ENCODE measurements at places on chromosomes 6 and 20. TPM values are rescaled to one million over a fixed set of nuclear protein-coding genes. Genes with fewer than 3 reads are reported as not detected.

Gene FIG4
- total RNA-seq: 4.0 TPM

Gene TNFRSF6B
- total RNA-seq: 0.37 TPM

Gene EYS
- total RNA-seq: 0.11 TPM

Gene CCM2L
- 0.45 TPM for total RNA-seq

Gene PBX2
- total RNA-seq: 15.9 TPM

Gene COL19A1
- total RNA-seq: not detected

Gene FOXC1
- 6.4 TPM for total RNA-seq

Gene PTGIS
- total RNA-seq: 0.02 TPM

Gene ME1
- 34.9 TPM for total RNA-seq

Gene FABP7
- not detected for total RNA-seq

Gene CD40
- 4.4 TPM for total RNA-seq

Gene SLC23A2
- 12.5 TPM for total RNA-seq
